CD4-positive, alpha-beta T cell treated with Interleukin-10 for 1 hour (primary cell): ENCODE measurements at places on chromosomes 6 and 20.
A peak's percentile ranks its signal among the peaks of the same experiment; 100 is the strongest.

- DNase-seq: no peak
Measured at GRCh38 chr20:57332105-57333089, 2.8 kb downstream of the SPO11 start.

DNA sequence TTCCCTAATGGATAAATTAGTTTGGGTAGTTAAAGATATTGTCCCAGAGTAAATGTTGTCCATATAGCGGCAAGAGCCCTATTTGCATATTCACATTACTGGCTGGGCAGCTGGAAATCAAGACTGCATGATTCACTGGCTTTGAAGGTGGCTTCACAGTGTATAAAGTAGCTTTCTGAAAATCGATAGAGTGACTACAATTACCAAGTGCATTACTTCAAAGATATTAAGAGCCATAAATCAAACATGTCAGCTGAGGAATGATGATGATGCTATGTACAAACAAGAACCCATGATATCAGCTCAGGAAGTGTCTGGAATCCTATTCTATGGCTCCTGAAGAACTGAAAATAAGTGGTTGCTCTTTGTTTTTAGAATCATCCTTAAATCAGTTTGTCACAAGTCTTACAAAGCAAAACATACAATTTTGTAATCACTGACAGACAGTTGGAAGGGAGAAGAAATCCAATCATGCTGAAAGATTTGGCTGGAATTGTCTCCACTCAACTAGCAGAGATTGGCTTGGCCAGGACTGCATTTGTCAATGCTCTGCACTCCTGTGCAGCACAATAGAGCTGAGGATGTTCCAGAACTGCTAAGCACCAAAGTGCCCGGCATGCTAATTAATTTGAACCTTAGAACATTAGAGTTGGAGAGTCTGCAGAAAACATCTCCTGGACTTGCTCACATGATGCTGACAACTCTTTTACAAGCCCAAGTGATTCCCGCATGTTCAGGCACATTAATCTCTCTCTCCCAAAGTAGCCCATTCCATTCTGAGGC is 77.9 kb upstream of the B3GAT2 start:
- DNase-seq: no peak

GRCh38 chr20:31638317-31638716 is 605 bp downstream of the COX4I2 start:
- DNase-seq: no peak

- no peak for DNase-seq
Measured at GRCh38 chr6:43306086-43306485, 2.5 kb downstream of the CRIP3 start.

- DNase-seq: no peak
Measured at GRCh38 chr20:1163653-1164052, 21.1 kb downstream of the TMEM74B start.

DNA sequence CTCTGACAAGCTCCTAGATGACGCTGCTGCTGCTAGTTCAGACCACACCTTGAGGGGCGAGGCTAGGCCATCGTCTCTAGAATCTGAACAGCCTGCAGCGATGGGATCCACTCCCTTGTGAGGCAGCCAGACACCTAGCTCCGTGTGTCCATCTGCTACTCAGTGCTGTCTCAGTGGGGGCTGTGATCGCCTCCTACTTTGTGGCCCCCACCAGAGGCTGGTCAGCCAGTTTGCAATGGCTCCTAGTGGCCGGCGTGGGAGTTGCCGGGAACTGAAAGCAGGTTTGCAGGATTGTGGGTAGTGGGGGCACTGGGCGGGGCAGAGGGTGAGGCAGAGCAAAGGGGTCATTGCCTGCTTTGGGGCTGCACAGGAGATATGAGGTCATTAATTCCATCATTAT is 2.8 kb downstream of the CCN5 start:
- no peak for DNase-seq

- no peak for DNase-seq
Measured at GRCh38 chr6:130647246-130647645, 180.0 kb upstream of the SMLR1 start.

DNA sequence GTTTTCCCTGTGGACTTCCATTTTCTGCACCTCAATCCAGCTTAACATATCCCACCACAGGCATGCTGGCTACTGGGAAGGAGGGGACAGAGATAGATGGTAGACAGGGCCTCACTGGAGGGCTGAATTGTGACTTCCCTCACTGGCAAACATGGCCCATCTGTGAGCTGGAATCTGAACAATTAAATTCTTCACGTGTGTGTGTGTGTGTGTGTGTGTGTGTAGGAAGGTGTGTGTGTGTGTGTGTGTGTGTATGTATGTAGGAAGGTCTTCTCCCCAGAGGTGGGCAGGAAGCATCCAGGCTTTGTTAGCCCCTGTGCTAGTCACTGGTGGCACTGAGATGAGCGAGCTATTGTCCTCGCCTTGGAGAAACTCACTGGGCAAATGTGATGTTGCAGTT is 5.4 kb upstream of the TOX2 start:
- no peak for DNase-seq

- DNase-seq: no peak
Measured at GRCh38 chr6:168088161-168089053, 9.4 kb upstream of the FRMD1 start.

DNA sequence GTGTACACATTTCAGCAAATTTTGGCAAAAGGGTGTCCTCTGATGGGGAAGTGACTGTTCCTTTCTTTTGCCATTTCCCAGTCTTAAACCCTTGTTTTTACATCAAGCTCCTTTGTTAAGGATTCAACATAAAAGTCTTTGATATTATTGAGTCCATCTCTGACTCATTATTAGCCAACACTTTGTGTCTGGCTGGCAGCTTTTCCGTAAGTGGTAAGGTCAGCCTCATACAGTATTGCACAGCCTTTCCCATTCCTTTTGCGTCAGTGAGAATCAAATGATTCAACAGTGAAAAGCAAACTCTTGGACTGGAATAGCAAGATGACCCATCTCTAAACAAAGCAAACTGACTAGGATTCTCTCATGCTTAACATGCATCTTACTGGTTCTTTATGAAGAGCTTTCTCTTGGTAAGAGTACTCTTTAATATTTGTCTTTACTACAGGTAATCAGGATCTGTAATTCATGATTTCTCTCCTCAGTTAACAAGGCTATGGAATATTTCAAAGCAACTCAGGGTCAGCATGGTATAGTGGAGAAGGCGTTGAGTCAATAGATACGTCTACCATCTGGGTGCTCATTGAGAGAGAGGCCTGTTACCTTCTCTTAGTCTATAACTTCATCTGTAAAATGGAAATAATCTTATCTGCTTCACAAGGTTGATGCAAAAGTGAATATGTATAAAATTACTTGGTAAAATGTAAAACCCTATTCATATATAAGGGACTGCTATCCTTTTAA is 183.6 kb downstream of the PRL start:
- no peak for DNase-seq

GRCh38 chr6:154721460-154721859 is 11.8 kb upstream of the SCAF8 start:
- DNase-seq: no peak

- peak; percentile 9 for DNase-seq
Measured at GRCh38 chr6:52213127-52213526, 27.0 kb downstream of the IL17A start.

DNA sequence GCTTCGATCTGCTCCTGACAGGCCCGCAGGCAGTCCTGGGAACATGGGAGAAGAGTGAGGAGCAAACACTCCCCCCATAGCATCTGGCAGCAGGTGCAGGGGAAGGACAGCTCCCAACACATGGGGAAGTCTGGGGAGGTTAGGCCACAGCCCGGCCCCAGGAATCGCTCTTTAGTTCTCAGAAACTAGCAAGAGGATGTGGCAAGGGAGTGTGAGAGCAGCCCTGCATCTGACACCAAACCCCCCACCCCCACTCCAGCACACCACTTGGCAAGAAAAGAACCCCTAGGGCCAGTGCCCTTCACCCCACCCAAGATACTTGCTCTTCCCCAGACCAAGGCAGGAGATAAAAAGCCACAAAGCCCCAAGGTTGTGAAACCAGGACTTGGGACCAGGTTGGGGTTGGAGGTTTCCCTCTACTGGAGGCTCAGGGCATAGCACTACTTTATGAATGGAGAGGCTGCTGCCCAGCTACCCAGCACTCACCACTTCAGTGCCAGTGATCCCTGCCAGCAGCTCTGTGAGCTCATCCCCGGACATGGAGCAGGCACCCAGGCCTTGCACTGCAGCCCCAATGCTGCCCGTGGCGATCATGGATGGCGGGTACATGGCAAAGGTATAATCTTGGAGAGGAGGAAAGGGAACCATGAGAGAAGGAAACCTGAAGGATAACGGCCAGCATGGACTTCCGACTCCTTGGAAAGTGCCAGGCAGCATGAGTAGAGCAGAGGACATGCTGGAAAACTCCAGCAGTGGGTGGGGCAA is 5.4 kb downstream of the CCND3 start:
- DNase-seq: peak; percentile 89

GRCh38 chr6:30344191-30344867 is 627 bp upstream of the RPP21 start:
- DNase-seq: no peak

DNA sequence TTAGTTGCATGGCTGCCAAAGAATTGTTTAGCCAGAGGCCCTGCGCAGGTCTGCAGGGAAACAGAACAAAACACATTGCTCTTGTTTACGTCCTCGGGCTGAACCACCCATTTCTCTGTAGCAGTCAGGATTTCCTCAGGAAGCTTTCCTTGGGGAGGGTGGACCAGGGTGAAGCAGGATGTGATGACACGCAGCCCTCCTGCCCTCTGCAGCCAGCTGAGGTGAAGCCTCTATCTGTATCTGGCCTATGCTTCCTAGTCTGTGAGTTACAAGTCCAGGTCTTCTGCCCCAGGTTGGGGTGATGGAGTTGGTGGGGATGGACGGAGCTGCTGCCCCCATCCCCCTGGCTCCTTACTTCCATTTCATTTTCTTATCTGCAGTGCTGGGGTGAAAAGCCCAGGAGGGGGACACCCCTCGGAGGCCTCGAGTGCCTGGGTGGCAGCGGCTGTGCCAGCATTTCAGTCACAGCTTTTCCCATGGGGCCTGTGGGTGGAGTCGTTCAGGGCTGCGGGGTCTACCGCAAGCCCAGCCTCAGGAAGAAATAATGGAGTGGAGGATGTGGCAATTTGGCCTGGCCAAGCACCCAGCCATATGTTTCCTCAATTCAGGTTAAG is 24.9 kb downstream of the SASH1 start:
- DNase-seq: no peak

- DNase-seq: no peak
Measured at GRCh38 chr20:56634307-56634706, 5.2 kb downstream of the TFAP2C start.
